ENCODE measurements at places on chromosomes 4 and X. TPM values are rescaled to one million over a fixed set of nuclear protein-coding genes. Genes with fewer than 3 reads are reported as not detected.

GRCh38 chr4:158079661-158080060 is 93.2 kb downstream of the GASK1B start:
- no peak for DNase-seq

- DNase-seq, result no peak
These were observed 13.0 kb downstream of the SLC16A2 start for GRCh38 chrX:74434336-74434735.

DNA sequence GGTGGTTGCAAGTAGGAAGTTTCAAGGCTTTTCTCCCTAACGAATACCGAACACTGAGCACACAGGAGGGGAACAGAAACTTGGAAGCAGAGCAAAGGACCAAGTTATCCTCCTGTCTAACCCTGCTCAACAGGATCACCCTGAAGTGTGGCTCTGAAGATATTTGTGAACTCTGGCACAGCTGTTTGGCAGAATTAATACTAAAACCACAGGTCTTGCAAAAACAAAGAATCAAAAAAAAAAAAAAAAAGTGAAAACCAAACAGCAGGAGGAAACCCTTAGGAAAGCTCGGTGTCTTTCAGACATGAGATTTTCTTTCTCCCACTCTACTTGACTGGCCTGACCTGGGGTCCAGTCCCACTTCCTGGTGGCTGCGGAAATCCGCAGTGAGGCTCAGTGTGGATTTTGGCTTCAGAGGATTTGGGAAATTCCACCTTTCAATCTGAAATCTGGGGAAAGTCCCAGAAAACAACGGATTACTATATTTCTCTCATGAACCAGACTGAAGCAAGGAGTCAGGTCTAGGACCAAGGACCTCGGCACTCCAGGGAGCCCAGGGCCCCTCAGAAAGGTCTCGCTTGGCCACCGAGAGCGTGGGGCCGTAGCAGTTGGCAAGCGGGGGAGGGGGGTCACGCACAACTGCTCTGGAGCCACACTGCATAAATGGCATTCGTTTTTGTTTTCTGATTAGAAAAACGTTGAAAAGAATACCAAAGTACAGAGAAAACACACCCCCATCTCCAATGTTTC is 867 bp downstream of the TIFA start:
- DNase-seq, result peak; percentile 58

DNA sequence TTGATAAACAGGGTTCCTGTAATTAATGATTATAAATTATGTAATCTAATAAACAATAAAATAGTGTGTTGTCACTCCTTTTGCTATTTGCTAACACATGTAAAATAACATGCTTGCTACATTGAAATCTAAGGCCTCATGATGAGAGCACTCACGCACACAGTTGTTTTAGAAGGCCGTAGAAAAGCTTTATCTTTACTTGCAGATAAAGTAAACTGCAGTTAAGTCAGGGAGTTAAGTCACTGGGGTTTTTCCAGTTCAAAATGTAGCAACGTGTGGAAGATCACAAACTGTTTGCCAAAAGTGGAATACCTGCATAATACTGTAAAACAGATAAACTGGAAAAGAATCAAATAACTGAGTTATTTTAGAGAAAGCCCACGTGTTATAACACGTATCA is 187.3 kb upstream of the PACRGL start:
- DNase-seq, result no peak

DNA sequence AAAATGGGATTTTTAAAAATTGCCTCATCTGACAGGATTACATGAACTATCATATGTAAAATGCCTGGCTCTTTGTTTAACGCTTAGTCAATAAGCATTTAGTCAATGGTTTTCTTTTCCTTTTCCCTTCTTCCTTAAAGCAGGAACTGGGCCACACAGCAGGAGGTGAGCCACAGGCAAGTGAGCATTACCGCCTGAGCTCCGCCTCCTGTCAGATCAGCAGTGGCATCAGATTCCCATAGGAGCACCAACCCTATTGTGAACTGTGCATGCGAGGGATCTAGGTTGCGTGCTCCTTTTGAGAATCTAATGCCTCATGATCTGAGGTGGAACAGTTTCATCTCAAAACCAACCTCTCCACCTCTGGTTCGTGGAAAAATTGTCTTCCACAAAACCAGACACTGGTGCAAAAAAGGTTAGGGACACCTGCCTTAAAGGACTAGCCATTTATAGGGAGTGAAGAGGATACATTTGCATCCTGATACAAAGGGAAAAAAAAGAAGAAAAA is 306.1 kb downstream of the FBXW7 start:
- no peak for DNase-seq

DNA sequence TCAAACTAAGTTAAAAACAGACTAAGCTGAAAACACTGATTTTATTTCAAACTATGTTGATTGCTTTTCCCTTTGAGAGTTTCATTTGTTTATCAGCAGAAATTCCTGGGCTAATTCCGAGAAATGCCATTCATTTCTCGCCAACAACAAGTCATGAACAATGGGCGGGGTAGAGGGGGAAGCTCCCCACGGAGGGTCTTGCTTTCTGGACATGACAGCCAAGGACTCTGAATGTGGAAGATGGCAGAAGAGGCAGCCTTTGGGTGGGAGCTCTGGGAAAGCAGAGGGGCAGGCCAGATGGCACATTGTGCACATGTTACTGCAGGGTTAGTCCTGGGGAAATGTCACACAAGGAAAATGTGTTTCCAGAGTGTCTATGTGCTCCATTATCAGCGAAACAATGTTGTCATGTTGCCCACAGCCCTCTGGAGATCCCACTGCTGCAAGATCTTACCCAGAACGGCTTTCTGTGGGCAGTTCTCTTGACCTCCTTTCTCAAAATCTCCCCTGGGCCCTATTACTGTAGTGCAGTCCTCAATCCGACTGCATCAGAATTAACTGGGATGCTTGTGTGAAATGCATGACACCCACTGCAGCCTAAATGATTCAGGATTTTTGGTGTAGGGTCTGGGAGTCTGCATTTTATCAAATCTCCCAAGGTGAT is 45.0 kb downstream of the CHRDL1 start:
- peak; percentile 11 for DNase-seq

The DOCK11 gene
- total RNA-seq, result 34.0 TPM

DNA sequence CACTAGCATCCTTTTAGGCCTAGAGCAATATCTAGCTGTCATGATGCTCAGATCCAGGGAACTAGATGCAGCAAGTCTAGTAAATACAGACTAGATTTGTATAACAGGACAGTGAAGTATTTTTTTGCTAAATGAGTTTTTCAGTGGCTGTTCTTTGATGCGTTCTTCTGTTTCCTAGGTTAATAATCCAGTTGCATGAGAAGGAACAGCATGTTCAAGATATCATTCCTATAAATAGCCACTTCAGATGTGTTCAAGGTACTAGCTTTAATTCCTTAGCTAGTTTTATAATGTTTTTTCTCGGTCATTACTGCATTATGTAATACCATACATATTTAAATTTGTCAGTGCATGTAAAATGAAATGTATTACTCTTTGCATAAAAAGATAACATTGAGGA is 4.7 kb downstream of the OCRL start:
- no peak for DNase-seq

The PRDM8 gene
- total RNA-seq, result 4.0 TPM

The ADRA2C gene
- 3.6 TPM for total RNA-seq

The ADH7 gene
- 4.1 TPM for total RNA-seq

GRCh38 chr4:52825460-52826090 is 36.5 kb upstream of the RASL11B start:
- DNase-seq, result no peak

DNA sequence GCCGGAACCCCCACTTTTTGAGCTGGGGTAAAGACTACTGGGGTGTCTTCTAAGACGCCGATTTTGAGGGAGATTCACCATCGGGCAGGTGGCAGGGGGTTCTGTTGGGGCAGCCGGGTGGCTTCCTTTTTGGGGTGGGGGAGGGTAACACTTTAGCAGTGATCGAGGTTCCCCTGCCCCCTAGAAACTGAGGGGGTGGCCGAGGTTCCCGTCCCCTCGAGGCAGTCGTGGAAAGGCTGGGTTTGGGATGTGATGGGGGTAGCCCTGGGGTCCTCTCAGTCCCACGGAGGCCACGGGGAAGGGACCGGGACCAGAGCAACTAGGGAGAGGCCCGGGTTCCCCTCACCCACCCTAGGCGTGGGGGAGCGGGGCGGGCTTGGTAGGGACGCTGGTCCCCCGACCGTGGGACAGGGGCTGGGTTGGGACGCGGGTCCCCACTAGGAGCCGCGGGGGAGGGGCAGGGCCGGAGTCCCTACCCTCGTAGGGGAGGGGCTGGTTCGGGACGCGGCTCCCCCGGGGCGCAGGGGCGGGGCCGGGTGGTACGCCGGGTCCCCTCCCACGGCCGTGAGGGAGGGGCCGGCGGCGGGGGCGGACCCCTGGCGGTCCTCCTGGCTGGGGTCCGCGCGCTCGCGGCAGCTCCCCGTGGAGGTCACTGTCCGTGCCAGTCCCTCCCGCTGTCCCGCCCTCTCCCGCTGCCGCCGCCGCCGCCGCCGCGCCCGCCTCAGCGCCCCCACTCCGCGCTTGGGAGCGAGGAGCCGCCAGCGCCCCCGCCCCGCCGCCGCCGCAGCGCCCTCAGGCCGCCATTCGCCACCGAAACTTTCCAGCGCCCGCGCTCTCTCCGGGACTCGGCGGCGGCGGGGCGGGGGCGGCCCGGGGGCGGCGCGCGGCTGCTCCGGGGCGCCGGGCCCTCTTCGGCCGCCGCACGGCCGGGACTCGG is at the start of gene TBL1X:
Gene TBL1X, plus strand, starts transcription at position 624 of the 937 bp plus-strand sequence. CDS start 188,529 bp downstream, outside the sequence.
- DNase-seq, result peak; percentile 51

DNA sequence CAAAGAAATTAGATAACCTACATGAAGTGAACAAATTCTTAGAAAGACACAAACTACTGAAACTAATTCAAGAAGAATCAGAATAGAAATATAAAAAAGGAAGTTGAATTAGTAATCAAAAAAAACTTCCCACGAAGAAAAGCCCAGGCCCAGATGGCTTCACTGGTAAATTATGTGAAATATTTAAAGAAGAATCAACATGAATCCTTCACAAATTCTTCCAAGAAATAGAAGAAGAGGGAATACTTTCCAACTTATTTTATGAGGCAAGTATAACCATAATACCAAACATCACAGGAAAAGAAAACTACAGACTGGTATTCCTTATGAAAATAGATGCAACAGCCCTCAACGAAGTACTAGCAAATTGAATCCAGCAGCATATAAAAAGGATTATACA is 30.7 kb downstream of the MOSPD2 start:
- no peak for DNase-seq

- DNase-seq, result no peak
These were observed 94.5 kb upstream of the APOOL start for GRCh38 chrX:84909151-84909550.

The ARMCX2 gene
- 20.4 TPM for total RNA-seq

DNA sequence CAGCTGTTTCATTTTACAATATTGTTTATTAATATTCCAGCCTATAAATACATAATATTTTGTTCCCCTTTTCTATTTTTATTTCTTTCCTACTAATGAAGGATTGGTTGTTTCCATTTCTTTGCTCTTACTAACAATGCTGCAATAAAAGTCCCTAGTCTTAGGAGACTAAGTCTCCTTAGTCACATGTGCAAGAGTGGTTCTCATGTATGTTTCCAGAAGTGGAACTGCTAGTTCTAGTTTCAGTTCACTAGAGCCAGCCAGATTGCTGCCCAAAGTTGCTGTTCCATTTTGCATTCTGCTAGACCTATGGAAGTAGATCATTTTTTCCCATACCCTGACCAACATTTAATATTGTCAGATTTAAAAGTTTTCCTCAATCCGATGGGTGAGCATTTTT is 44.3 kb downstream of the CNGA1 start:
- DNase-seq, result no peak

DNA sequence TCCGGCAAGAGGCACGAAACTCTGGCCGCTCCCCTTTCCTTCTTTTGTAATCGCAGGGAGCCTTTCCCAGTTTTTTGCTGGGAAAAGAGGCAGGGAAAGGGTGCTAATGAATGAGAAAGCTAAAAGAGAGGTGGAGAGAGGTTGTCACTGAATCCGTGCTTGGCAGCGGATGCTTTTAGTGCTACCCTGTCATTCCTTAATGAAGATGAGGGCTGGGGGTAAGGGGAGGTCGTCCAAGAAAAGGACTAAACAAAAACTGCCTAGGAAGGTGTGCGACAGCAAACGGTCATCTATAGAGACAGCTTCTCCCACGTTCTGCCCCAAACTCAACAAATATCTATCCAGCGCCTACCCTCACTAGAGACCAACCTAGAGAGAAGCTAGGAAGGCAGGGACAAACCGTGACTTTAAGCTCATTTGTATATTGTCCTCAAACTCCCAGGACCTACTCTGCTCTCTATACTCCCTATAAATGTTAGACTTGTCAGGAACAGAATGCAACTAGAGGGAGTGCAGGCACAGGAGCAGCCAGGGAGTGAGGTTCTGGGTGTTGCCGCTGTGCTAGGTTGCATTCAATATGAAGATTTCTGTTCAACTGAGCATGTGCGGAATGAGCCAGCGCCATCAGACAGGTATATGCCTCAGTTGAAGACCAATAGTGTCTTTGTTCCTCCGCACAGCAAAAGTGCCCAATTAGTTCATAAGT is 777 bp upstream of the CASK start:
- peak; percentile 62 for DNase-seq

DNA sequence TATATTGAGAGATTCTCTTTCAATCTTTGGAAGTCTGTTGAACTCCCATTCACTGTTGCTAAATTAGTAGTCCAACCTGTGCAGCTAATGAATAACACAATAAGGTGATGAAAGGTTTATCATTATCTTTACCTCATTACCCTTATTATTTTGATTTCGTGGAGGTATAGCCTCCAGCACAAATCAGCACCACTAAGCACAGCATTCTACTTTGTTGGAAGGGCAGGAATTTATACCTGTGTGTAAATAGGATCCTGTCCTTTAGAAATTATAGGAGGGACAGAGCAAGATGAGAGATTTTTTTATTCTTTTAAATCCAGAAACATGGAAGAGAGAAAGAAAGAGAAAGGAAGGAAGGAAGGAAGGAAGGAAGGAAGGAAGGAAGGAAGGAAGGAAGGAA is 454.1 kb downstream of the PDGFC start:
- no peak for DNase-seq

DNA sequence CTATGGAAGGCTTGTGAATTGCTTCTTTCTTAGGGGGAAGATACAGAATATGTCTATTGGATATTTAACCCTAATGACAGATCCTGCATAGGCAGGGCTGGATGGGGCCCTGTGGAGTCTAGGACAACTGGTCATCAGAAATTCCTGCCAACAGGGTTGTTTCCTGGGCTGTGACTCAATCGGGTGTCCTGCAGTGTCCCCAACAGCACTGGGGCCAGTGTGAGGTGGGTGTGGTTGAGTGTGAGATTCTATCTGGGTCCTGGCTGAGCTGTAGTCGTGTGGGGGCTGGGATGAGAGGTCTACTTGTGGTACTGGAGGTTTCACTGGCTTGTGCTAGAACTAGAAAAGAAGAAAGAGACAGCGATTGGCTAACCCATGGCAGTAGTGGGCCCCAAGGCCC is 87.3 kb upstream of the WDR1 start:
- DNase-seq, result no peak

DNA sequence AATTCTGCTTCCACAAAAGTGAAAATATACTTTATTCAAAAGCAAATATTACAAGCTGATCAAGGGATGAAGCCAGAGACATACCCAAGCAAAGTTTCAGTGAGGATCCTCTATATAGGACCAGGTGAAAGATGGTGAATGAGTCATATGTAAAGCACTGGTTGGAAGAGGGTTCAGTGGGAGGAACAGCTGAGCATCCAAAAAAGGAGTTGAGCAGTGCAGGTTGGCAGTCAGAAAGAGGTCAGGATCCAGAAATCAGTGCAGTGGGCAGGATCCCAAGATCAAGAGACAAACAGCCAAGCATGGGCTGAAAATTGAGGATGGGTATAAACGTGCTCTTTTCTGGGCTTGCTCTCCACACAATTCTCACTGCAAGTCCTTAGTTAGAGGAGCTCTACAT is 30.3 kb downstream of the OTC start:
- DNase-seq, result no peak

GRCh38 chr4:174650711-174651355 is 128.5 kb upstream of the HPGD start:
- DNase-seq, result no peak
